ENCODE measurements at places on chromosomes 2 and 18. TPM values are rescaled to one million over a fixed set of nuclear protein-coding genes. Genes with fewer than 3 reads are reported as not detected.

EPG5 gene
- 15.7 TPM for total RNA-seq

FZD7 gene
- total RNA-seq: 302 TPM

SFTPB gene
- not detected for total RNA-seq

MPP4 gene
- total RNA-seq: not detected

RAB11FIP5 gene
- 6.4 TPM for total RNA-seq

CD207 gene
- not detected for total RNA-seq

INHBB gene
- total RNA-seq: 0.13 TPM

CETN1 gene
- total RNA-seq: not detected

- DNase-seq: no peak
Measured at GRCh38 chr2:38374984-38375383, 2.1 kb downstream of the ATL2 start.

DNA sequence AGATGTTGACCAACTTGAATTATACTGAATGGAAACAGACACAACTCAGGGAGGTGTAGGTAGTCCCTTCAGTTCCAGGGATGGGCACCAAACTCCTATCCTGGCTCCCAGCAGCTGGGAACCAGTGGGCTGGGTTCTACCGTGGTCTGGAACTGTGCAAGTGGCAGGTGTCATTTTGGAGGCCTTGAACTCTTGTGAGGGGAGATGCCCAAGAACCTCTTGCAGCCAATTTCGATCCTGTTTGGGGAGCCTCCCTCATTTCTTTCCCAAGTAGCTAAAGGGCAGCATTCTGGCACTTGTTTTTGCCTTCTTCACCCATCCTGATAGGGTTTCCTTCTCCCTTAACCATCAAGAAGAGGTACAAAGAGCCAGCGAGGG is 200.2 kb downstream of the ANKRD30B start:
- no peak for DNase-seq

GRCh38 chr18:24054130-24054529 is 39.6 kb downstream of the TTC39C start:
- DNase-seq: no peak

DNA sequence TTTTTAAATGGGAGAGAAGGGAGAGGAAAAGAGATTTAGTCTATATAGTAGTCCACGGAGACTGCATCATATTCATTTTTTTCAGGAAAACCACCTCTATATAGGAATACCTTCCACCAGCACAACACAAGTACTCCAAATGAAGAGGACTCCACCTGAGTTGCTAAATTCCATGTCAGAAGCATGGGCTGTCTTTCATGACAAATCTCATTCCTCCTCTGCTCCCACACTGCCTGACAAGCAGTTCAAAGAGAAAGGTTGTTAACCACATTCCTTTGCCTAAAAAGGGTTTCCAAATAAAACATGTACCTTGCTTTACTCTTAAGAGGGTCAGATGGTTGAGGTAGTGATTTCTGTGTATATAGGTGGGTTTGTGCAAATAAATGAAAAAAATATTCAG is 122.0 kb downstream of the TMEFF2 start:
- DNase-seq: no peak

Measured in H9 (cell line).